ENCODE measurements at places on chromosomes 4 and X.
A peak's percentile ranks its signal among the peaks of the same experiment; 100 is the strongest.

DNA sequence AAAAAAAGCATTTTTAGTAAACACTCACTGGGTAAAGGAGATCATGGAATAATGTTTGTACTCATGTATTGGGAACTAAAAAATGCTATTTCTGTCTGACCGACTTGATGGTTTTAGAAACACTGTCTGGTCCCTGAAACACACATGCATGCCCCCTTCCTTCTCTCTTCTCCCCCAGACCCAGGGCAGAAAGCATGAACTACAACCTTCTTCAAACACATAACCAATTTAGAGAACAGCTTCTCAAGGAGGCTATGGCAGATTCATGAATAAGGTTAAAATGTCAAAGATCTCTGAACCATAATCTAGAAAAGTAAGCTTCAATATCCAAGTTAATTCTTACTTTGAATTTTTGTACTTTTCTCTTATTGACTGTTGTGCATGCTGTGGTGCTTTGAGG lies 6.0 kb downstream of the CCNA2 start:
- no peak for DNase-seq

GRCh38 chr4:1547856-1548826 lies 136.0 kb downstream of the FAM53A start:
- DNase-seq, result no peak

GRCh38 chrX:136662104-136662503 lies 14.1 kb downstream of the CD40LG start:
- DNase-seq, result no peak

GRCh38 chrX:13140007-13140406 lies 95.6 kb upstream of the FAM9C start:
- no peak for DNase-seq

GRCh38 chrX:53284684-53285447 lies 3.5 kb upstream of the IQSEC2 start:
- DNase-seq, result no peak

DNA sequence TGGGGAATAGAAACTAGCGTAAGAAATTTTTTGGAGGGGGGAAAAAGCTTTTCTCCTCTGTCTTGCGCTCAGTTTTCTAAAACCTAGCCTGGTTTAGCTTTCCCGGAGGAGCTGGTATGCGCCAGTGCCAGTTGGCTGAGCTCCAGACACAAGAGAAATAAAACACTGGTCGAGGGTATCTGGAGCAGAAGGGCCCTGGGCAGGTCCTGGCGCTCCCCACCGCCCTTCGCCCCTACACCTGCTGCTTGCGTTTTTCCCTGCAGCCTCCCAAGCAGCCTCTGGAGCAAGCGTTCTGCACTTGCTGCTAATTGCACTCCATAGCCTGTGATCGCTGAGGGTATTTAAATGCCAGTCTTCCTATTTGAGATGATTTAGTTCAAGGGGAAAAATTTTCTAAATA lies 816 bp downstream of the EREG start:
- DNase-seq, result no peak

GRCh38 chr4:77028246-77028645 lies 47.5 kb downstream of the CCNI start:
- no peak for DNase-seq

DNA sequence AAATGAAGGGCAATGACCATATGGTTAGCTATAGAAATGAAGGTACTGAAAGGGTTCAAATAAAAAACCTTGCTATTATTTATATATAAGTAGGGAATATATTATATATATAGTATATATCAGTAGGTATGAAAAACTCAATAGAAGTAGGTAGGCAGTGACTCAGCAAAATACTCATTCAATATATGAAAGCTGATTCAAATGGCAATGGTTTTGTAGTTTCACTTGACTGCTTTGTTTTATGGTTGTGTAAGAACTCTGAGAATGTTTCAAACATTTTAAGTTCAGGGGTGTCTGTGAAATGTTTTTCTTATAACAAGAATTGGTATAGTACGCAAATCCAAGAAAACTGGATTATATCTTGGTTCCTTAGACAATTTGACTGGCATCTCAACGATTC lies 4.1 kb downstream of the ZNF280C start:
- no peak for DNase-seq

DNA sequence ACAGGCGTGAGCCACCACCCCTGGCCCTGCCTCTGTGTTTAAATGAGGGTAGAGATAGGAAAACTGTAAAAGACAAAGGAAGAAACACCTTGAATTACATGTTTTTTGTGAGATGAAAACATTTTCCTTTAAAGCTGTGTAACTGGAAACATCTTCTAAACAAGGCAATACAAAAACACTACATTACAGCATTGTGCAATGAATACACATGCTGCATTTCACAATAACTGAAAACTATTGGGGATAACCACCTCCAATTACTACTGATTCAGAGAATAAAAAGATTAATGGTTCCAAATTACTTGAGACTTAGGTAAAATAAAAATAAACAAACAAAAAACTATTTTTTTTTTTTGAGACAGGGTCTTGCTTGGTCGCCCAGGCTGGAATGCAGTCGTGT lies 7.6 kb upstream of the OGT start:
- DNase-seq, result no peak

- no peak for DNase-seq
Observed at GRCh38 chrX:24956828-24957227, 58.9 kb downstream of the ARX start.

- DNase-seq, result peak; percentile 6
Observed at GRCh38 chrX:132488819-132489577, at the start of gene MBNL3. Gene MBNL3 (minus strand): TSS chrX:132489038. CDS start chrX:132439611, 49,427 bp downstream.

- DNase-seq, result no peak
Observed at GRCh38 chr4:185019456-185020292, 1.4 kb downstream of the HELT start.

- no peak for DNase-seq
Observed at GRCh38 chr4:41935652-41936021, 408 bp downstream of the TMEM33 start.

DNA sequence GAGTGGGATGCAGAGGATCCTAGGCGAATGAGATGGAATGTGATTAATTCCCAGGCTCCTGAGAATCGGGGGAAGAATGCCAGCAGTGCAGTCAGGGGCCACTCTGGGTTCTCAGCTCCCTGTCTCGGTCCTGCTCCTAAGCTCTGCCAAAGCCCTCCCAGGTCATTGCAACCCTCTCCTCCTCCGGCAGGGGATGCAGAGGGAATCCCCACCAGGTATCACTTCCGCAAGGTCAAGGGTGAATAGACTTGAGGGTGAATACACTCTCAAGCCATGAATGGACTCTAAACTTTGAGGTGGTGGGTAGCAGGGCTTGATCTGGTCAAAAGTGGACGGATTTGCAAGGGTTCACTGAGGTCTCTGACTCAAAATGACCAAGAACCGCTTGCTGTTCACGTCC lies 139.3 kb upstream of the MXRA5 start:
- DNase-seq, result no peak
